ENCODE measurements at places on chromosomes 2 and 18.
A peak's percentile ranks its signal among the peaks of the same experiment; 100 is the strongest.

DNA sequence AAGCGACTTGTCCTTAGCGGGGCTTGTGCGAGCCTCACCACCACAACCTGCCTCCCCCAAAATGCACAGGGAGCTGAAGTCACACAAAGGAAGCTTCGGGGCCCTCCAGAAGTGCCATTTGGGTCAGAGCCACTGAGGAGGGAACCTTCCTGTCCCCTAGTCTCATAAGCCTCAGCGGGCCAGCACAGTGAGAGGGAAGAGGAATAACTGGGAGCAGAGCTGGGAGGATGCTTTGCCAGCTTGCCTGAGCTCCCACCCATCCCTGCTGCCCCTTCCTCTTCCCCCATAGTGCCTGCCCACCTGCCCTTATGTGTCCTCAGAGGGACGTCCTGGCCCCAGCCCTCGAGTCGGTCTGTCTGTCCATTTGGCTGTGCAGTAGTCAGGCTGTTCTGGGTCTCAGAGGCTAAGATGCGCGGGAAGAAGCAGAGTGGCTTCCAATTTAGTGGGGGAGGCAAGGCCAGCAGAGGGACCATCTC is 51.8 kb upstream of the GPR17 start:
- no peak for DNase-seq

DNA sequence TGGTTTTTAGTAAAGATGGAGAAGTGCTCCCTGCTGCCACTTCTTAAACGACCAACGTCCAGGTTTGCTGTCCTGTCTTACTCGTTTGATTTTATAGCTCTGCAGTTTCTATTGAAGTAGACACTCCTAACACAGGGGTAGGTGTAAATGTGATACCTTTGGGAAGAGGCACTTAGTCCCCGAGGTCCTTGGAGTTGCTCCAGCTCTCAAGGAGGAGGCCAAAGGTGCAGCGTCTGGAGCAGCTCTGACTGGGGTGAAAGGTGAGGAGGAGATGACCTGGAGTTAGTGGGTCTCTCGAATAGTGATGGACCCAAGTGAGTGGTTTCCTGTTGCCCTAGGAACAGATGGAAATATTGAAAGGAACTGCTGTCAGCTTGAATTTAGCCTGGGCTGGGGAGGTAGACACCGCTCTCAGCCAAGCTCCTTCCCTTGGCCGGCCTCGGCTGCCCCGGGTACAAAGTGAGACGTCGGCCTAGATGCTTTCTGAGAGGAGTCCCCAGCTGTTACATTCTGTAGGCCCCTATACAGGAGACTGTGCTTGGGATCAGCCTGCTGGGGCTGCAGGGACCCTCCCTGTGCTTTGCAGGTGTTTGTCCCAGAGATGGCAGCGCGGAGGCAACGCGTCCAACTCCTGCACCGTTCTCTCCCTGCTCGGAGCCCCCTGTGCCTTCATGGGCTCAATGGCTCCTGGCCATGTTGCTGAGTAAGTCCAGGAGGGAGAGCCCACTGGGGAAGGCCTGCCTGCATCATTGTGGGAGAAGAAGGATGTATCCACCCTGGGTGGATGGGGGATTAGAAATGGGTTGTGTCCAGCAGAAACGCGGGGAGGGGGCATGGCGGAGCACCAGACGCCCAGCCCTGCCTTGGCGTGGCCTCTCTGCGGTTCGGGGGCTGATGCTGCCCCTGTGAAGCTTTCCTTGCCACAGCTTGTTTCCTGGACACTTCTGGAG is 5.4 kb downstream of the KHK start:
- no peak for DNase-seq

GRCh38 chr2:204441316-204441715 is 104.0 kb upstream of the PARD3B start:
- no peak for DNase-seq

GRCh38 chr2:140023291-140023690 is 1243.1 kb upstream of the NXPH2 start:
- no peak for DNase-seq

DNA sequence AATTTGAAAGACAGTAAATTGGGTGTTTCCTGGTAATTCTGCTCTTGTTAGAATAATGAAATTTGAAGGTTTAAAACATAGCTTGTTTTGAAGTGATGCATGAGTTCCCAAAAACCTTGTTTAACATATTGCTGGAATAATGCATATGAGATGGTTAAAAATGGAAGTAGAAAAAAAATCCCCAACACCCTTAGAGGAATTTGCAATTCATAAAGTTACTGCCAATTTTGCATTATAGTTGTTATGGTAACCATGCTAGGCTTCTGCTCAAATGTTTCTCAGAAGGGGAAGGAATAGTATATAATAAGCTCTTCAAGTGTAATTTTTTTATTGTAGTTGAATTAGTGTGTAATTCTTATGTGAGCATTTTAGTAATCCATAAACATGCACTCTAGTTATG is 49.1 kb downstream of the FASTKD2 start:
- no peak for DNase-seq

GRCh38 chr2:39772086-39772811 is 6.8 kb downstream of the THUMPD2 start:
- no peak for DNase-seq

DNA sequence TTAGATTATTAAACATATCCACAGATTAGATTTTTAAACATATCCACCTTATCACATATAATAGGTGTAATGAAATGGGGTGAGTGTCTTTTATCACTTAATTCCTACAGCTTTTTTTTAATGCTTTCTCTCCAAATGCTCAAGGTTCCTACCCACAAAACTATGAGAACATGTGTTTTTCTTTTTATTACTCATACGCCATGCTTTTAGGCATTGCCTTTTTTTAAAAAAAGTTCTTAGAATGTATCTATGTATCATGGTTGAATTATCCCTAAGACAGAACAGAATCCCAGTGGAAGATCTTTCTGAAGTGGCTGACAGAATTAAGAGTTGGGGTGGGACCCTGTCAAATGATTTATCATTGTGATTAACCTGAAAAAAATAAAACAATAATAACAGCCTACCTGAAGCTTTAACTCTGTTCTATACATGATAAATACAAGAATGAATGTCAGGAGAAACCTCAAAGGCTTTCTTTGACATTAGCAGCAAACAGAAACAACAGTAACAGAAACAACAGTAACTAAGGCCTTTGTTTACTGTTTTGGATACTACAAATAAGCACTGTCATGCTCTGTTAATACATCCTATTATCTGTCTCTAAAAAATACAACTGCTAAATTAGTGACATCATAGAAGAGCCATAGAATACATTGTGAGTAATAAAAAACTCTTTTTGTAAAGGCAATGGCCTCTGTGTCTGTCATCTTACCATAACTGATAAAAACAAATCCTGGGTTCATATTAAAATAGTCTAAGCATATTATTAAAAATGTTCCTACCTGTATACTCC is 4.1 kb upstream of the ZNF397 start:
- no peak for DNase-seq

DNA sequence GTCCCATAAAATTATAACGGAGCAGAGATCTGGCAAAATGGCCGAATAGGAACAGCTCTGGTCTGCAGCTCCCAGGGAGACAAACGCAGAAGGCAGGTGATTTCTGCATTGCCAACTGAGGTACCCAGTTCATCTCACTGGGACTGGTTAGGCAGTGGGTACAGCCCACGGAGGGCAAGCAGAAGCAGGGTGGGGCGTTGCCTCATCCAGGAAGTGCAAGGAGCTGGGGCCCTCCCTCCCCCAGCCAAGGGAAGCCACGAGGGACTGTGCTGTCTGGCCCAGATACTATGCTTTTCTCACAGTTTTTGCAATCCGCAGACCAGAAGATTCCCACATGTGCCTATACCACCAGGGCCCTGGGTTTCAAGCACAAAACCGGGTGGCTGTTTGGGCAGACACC is 22.8 kb downstream of the ICA1L start:
- no peak for DNase-seq

GRCh38 chr2:149902081-149902480 is 314.5 kb upstream of the MMADHC start:
- DNase-seq: no peak

GRCh38 chr2:150162241-150162942 is 325.1 kb downstream of the RND3 start:
- DNase-seq: no peak

DNA sequence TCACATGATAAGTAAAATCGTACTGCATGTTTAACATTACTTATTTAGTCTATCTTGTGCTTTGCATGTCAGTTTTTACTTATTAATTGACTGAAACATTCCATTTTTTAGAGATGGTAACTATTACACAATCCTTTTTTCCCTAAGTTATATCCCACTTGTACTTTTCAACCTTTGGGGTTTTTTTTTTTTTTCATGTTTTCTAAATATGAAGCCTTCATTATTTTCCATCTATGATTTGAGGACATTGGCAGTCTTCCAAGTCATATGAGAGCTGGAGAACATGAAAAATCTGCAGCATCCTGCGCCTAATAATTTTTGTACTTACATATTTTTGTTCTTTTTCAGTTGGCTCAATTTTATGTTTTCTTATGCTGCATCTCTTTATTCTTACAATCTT is 113.9 kb downstream of the MYO1B start:
- DNase-seq: no peak

GRCh38 chr2:99335911-99336803 is at the start of gene TXNDC9:
TXNDC9 (minus strand) TSS chr2:99336333; CDS start chr2:99333210, 3,123 bp downstream.
- peak; percentile 99 for DNase-seq

GRCh38 chr2:135532581-135532980 is 1.3 kb downstream of the R3HDM1 start:
- no peak for DNase-seq

GRCh38 chr2:230676546-230676945 is 36.1 kb upstream of the CAB39 start:
- DNase-seq: no peak

- DNase-seq: no peak
These were observed 24.8 kb downstream of the CHST10 start for GRCh38 chr2:100392715-100393114.

- no peak for DNase-seq
These were observed 102.5 kb downstream of the CRIM1 start for GRCh38 chr2:36458106-36458505.

- DNase-seq: peak; percentile 44
These were observed 80.0 kb downstream of the EXOC6B start for GRCh38 chr2:72745679-72746368.

- no peak for DNase-seq
These were observed 133.9 kb downstream of the TNS1 start for GRCh38 chr2:217868911-217869334.

DNA sequence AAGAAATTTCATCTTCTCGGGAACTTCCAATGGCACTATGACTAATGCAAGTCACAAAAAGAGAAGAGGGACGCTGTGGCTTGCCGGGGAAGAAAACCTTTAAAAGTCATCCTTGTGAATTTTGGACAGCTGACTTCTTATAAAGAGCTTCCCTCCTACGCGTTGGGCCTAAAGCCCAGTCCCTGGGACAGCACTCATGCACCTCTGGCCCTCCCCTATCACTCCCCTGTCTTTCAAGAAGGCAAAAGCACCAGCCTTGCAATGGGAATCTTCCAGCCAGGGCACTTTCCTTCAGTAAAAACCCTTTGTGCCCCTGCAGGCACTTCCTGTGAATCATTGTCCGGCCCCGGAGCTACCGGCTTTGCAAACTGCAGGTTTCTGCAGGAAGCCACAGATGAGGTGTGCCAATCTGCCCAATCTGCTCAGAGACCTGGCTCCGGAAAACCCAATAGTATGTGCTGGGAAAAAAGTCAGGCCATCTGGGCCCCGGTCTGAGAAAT is 7.1 kb downstream of the MREG start:
- DNase-seq: no peak

DNA sequence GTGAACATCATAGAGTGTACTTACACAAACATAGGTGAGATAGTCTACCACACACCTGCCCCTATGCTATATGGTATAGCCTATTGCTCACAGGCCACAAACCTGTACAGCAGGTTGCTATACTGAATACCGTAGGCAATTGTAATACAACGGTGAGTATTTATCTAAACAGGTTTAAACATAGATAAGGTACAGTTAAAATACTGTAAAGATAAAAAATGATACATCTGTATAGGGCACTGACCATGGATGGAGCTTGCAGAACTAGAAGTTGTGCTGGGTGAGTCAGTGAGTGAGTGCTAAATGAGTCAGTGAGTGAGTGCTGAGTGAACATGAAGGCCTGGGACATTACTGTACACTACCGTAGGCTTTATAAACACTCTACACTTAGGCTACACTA is 267.0 kb upstream of the HS6ST1 start:
- DNase-seq: no peak

GRCh38 chr18:59293317-59293716 is 20.1 kb upstream of the RAX start:
- no peak for DNase-seq

DNA sequence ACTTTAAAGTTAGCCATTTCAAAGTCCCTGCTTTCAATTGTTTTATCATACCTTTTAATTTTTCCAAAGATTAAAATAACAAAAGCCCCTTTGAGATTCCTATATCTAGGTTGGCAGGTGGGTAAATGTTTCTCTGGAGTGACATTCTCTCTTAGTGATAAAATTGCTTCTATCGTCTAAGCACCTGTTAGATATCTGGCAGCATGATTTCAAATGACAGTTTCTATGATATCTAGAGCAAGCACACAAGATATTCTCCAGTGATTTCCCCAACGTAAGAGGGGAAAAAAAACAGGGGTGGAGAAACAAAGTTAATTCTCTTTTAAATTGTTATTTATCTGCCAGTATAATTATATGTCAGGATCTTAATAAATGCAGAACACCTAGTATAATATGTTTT is 610.2 kb downstream of the DSC3 start:
- no peak for DNase-seq

- DNase-seq: peak; percentile 87
These were observed 423 bp upstream of the TTC27 start for GRCh38 chr2:32627441-32627813.

DNA sequence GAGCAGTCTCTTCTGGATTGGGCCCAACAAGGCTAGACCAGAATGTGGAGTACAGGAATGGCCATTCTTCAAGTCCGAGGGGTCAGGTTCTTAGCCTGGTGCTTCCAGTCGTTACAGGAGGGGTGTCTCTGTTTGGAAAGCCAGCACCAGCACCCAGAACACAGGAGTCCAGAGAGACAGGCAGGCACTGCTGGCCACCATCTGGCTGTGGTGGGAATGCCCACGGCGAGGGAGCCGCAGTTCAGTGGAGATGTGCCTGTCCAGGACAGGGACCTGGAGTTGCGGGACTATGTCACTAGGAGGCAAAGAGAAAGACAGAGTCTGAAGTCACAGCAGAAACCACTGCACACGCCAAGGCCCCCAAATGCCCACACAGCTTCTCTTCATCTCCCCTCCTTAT is 59.1 kb downstream of the TRABD2A start:
- no peak for DNase-seq

DNA sequence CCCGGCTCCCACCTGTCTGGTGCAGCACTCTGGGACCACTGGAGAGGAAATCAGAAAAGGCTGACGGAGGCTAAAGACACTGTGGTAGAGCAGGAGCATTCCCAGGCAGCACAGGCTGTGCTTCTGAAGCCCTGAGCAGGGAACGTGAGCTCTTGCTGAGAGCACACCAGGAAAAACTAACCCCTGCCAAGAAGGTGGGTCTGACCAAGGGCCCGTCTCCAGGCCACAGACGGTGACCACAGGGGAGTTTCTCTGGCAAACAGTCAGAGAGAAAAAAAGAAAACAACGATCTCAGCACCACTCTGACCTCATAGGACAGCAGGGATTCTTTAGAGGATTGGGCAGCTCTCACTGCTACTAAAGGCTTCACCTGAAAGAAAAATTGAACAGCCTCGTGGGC is 201.4 kb downstream of the AFF3 start:
- DNase-seq: no peak

- peak; percentile 42 for DNase-seq
These were observed 12.2 kb downstream of the WNT10A start for GRCh38 chr2:218892693-218893348.

- no peak for DNase-seq
These were observed 209.1 kb downstream of the RAD51AP2 start for GRCh38 chr2:17309181-17309580.

All from NCI-H2227 treated with DMSO at 0.1 percent for 48 hours (cell line).